Hematopoietic multipotent progenitor cell treated with erythropoietin and hydrocortisone succinate and interleukin-3 and kit ligand, for 6 days (in vitro differentiated cells): ENCODE measurements at places on chromosomes 13 and 19.

DNA sequence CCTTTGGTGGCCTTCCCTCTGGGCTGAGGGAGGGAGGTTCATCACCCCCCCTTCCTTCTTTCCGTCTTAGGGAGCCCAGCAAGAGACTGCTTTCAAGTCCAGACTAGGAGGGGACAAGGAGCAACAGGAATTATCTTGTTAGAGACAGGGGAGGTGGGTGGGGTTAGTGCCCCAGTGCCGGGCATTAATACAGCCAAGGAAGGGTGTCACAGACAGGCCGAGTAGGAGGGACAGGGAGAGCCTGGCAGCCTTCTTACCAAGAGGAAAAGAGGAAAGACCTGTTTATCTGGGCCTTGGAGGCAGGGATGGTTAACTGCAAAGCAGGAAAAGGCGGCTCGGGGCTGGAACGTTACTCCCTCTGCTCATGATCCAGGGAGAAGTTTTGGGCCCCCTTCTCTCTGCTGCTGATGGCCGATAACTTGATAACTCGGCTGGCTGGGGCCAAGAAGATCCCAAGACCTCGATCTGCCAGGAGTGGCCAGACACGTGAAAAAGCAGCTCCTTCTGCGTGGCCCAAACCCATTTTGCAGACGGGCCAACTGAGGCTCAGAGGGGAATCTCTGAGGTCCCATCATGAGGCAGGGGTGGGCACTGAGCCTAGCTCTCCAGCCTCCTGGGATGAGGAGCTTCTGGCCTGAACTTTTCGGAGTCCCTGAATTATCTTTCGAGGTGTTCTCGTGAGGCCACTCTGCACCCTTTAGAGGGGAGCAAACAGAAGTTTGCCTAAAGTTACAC lies 79.3 kb downstream of the PTPRS start:
- no peak for DNase-seq

GRCh38 chr13:48532256-48532505 lies 699 bp downstream of the RCBTB2 start:
- no peak for DNase-seq

DNA sequence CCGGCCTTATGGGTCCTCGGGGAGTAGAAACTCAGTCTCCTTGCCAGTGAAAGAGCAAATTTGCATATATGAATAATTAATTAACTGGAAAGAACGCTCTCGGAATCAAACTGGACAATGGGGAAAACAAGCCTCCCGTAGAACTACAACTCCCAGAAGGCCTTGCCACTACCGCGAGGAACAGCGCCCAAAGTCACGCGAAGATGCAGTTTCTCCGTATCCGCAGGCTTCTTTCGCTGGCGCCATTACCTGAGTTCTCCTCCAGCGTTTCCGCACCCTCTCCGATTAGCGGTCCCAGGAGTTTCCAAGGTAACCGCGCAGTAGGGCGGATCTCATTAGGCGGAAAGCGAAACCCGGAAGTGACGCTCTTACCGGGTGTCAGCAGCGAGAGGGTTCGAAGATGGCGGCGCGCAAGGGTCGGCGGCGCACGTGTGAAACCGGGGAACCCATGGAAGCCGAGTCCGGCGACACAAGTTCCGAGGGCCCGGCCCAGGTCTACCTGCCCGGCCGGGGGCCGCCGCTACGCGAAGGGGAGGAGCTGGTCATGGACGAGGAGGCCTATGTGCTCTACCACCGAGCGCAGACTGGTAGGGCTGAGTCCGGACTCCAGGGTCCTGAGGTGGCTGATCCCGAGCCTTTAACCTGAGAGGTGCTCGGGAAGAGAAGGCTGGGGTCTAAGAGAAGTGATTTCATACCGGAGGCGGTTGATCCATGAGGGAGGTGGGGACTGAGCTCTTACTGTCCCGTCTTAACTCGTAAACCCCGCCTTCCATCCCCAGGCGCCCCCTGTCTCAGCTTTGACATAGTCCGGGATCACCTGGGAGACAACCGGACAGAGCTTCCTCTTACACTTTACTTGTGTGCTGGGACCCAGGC lies at the start of gene GRWD1:
Gene GRWD1, plus strand, starts transcription at position 378 of the 876 bp plus-strand sequence. Its CDS starts 23 bp downstream, at position 401.
- peak; percentile 99 for DNase-seq

DNA sequence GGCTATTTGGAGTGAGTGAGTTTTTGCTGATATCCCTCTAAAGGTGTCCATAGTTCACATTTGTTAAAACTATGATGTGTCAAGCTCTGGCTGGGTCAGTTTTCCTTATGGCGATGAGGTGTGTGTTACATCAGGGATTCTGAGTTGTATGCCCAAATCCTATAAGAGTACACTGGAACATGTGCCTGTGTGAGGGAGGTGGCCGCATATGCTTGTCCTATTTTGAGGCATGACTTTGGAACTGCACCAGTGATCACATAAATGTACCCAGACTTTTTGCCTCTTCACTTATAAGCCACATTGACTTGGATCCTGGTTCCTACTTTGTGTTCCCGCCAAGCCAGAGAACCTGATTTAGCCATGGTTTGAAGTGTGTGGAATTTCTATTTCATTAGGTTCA lies 140.3 kb upstream of the RXFP2 start:
- DNase-seq, result no peak

DNA sequence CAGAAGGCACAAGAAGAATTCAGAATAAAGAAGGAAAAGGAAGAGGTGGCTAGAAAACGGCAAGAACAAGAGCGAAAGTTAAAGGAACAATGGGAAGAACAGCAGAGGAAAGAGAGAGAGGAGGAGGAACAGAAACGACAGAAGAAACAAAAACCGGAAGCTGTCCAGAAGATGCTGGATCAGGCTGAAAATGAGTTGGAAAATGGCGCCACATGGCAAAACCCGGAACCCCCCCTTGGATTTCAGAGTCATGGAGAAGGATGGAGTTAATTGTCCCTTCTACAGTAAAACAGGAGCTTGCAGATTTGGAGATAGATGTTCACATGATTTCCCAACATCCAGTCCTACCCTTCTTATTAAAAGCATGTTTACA lies 6.7 kb downstream of the CD209 start:
- no peak for DNase-seq

- no peak for DNase-seq
Observed at GRCh38 chr19:43575955-43576878, 616 bp downstream of the PINLYP start.

- DNase-seq, result no peak
Observed at GRCh38 chr19:45522010-45522941, 15.0 kb downstream of the VASP start.

DNA sequence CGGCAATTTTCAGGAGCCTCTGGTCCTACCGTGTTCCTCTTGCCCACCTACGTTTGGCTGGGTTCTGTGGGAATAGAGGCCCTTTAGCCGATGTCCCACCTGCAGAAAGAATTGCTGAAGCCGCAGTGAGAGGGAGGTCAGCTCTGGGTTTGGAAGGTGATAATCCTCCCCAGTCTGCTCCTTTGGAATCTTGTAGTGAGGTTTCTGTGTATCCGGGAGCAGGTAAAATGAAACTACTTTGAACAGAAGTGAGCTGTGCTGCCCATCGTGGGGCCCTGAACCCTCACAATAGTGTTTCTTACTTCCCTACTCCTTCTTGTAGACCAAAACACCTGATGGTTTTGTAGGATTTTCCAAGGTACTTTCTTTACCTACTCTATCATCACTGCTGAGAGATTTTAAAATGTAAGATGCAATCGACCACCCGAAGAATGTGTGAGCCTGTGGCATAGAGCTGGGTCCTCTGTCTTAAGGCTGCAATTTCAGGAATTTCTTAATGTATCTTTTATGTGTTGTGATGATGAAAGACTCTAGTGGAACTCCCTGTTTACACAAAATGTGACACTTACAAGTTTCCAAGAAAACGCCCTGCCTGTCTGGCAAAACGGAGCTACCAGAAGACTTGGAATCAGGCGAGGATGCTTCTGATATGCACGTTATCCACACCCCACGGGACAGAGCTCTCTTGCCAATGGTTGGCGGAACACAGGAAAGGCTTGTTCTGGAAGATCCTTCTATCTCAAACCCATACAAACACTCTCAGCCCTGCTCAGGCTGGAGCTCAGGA lies 76.1 kb downstream of the RGCC start:
- DNase-seq, result no peak
